A549 treated with Hydrocortisone at 1 μM for 4 hours (cell line): ENCODE measurements at places on chromosomes 2 and 18. TPM values are rescaled to one million over a fixed set of nuclear protein-coding genes. Genes with fewer than 3 reads are reported as not detected.

AQP12A gene
- not detected in 5 replicates for total RNA-seq

ACMSD gene
- total RNA-seq, result not detected in 5 replicates

IL37 gene
- not detected in 5 replicates for total RNA-seq

CDH2 gene
- total RNA-seq, result 32.3 to 60.1 TPM (median 45.1 TPM) in 5 replicates

MOGAT1 gene
- total RNA-seq, result not detected in 5 replicates

ERBB4 gene
- not detected in 5 replicates for total RNA-seq

AOX1 gene
- 4.1 to 8.6 TPM (median 4.8 TPM) in 5 replicates for total RNA-seq

MOCOS gene
- total RNA-seq, result 3.5 to 4.7 TPM (median 3.6 TPM) in 5 replicates

BCL2 gene
- 0.45 to 0.59 TPM (median 0.55 TPM) in 5 replicates for total RNA-seq

PSMA8 gene
- not detected in 5 replicates for total RNA-seq

CCDC138 gene
- total RNA-seq, result 6.5 to 9.5 TPM (median 7.8 TPM) in 5 replicates

OTOF gene
- total RNA-seq, result 0.09 to 0.31 TPM (median 0.13 TPM) in 5 replicates
